Activated CD8-positive, alpha-beta T cell treated with anti-CD3 and anti-CD28 coated beads, Interleukin-2, amount 10 ng/mL, durations not matched to agents 7 days and 5 days (primary cell): ENCODE measurements at places on chromosomes 16 and 17. TPM values are rescaled to one million over a fixed set of nuclear protein-coding genes. Genes with fewer than 3 reads are reported as not detected.

- H3K4me3 ChIP-seq, result no peak overlapping the region
- no peak overlapping the region for H3K27ac ChIP-seq
- no peaks in the 10 kb centered on the region for H3K36me3 ChIP-seq
- no peaks in the 10 kb centered on the region for H3K4me1 ChIP-seq
- no peak for DNase-seq
- no peaks in the 10 kb centered on the region for H3K27me3 ChIP-seq
Observed at GRCh38 chr17:76911299-76912017, 43.3 kb downstream of the MGAT5B start.

- no peak for DNase-seq
- peaks cover 69% of the 10 kb centered on the region for H3K4me1 ChIP-seq
- H3K4me3 ChIP-seq, result no peak overlapping the region
- H3K27ac ChIP-seq, result peak overlapping the region; percentile 82
- H3K27me3 ChIP-seq, result no peaks in the 10 kb centered on the region
Observed at GRCh38 chr17:65182233-65182632, 45.1 kb downstream of the RGS9 start.

DNA sequence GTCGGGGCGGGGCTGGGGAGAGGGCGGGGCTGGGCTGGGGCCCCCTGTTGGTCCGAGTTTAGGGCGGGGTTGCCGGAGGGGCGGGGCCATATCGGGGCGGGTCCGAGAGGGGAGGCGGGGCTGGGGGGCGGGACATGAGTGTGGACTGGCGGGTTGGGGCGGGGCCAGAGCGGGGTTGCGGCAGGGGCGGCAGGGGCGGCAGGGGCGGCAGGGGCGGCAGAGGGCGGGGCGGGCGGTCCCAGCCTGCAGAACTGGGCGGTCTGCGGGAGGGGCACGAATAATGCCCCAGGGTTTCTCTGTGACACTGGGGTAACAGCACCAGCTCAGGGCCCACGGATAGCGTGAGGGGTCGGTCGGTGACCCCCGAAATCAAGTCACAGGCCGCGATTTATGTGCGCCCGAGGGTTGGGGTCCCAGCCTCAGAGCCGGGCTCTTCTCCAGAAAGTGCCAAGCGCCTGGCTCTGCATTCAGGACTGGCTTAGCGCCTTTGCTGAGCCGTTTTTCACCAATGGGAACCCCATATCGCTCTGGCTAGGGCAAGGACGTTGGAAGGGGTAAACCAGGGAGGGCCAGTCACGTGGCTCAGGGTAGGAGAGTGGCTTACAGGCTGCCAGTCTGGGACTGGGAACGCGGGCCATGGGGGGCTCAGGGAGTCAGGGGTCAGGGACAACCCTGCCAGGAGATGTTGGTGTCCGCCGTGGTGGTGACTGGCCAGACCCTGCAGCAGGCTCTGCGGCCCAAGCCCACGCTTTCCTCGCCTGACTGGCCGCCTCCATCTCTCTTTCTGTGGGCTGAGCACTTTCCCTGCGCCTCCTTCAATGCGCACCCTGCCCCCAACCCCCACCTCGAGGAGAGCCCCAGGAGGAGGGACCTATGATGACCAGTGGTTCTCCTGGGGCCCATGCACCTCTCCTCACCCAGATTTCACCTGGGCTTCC, 1.2 kb upstream of the METTL26 start:
- peaks cover 10% of the 10 kb centered on the region for H3K4me1 ChIP-seq
- H3K36me3 ChIP-seq, result peaks cover 3% of the 10 kb centered on the region
- H3K4me3 ChIP-seq, result peak overlapping the region; percentile 90
- H3K27me3 ChIP-seq, result peaks cover 2% of the 10 kb centered on the region
- H3K27ac ChIP-seq, result peak overlapping the region; percentile 88
- DNase-seq, result peak; percentile 92

Gene TPSAB1
- not detected for total RNA-seq

- H3K27me3 ChIP-seq, result peaks cover 36% of the 10 kb centered on the region
- no peak overlapping the region for H3K4me3 ChIP-seq
- peaks cover 5% of the 10 kb centered on the region for H3K36me3 ChIP-seq
- no peak overlapping the region for H3K27ac ChIP-seq
- H3K4me1 ChIP-seq, result peaks cover 10% of the 10 kb centered on the region
- DNase-seq, result no peak
Observed at GRCh38 chr17:20920815-20921199, 122.0 kb downstream of the USP22 start.

Gene CCL16
- not detected for total RNA-seq

Gene TPSD1
- not detected for total RNA-seq

DNA sequence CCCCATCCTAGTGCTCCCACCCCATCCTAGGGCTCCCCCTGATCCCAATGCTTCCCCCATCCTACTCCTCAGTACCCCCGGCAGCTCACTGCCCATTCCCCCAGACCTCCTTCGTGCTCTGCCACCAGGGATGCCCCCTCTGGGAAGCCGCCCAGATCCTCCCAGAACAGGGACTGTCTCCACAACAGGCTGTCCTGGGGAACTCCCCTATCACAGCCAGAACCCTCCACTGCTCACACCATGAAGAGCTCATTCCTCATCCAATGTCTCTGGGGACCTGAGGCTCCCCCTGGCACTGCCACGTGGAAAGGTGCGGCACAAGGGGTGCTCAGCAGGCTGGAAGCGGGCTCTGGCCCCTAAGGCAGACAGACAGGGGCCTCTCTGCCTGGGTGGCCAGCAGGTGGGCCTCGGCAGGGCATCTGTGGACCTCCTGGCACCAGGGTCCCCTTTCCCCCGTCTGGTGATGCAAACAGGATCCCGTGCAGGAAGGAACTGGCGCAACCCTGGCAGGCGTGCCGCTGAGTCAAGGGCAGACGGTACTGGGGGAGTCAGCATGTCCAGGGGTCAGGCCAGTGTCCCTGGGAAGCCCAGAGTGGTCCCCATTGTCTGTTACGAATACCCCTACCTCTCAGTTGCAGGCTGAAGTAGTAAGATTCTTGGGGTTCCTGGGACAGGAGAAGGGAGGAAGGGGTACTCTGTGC, 14.8 kb upstream of the PVALEF start:
- H3K27me3 ChIP-seq, result no peaks in the 10 kb centered on the region
- H3K27ac ChIP-seq, result no peak overlapping the region
- H3K4me3 ChIP-seq, result no peak overlapping the region
- H3K36me3 ChIP-seq, result no peaks in the 10 kb centered on the region
- H3K4me1 ChIP-seq, result no peaks in the 10 kb centered on the region

Gene MPO
- total RNA-seq, result not detected

Gene CHST4
- total RNA-seq, result not detected

DNA sequence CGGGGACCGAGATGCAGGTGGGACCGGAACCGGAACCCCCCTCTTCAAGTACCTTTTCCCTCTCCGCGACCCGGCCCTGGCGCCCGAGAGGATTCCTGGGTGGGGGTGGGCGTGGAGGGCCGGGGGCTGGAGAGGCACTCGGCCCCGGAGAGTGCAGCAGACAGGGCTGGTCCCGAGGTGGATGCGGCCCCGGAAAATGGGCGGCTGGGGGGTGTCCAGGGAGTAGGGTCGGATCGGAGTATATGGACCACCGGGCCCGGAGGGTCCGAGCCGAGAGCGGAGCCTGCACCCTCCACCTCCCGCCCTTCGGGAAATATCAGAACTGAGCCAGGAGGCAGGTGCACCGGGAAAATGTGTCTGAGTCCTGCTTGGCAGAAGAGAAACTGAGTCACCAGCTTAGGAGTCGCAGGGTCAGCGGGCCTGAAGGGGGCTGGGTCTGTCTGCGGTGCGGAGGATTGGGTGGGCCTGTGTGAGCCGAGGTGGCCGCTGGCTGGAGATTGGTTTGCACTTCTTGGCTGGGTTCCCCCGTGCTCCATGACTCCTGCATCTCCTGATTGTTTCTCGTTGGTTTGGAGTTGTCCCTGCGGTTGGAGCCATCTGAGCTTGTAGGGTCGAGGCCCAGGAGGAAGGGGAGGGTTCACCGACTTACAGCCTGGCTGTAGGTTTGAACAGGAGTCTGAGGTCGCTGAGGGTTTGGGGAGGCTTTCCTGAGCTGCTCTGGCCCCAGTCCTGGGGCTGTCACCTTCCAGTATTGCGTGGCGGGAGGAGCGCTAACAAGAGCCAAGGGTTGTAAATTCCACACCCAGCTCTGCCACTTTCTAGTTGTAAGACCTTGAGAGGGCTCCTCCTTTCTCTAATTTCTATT, 518 bp downstream of the SH2B1 start:
- peaks cover 15% of the 10 kb centered on the region for H3K36me3 ChIP-seq
- peak; percentile 36 for DNase-seq
- peak overlapping the region; percentile 97 for H3K4me3 ChIP-seq
- no peaks in the 10 kb centered on the region for H3K27me3 ChIP-seq
- peaks cover 31% of the 10 kb centered on the region for H3K4me1 ChIP-seq

DNA sequence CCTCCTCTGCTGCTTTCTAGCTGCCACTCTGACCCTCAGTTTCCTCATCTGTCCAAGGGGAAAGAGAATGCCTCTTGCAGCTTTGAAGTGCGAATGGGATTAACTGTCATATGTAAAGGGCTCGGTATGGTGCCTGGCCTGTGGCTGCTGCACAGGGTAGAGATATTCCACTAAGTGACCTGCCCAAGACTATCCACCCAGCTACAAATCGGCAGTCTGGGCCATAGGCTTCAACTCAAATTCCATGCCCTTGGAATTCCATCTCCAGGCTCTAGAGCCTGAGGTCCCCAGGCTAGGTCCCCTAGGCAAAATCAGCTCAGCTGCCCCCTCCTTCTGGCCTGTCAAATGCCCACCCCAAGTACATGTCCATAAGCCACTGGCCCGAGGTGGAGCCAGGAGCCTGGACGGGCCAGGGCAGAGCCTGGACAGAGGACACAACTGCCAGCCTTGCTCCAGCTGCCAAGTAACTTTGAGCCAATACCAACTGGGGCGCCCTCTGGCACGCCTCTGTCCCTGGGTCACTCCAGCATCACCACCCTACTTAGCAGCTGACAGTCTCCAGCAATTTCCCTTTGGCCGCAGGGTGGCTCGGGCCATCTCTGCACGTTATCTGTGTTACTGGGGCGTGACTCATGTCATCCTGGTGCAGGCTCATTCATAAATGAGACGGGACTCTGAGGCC, 57.2 kb downstream of the SDK2 start:
- no peak overlapping the region for H3K27ac ChIP-seq
- peaks cover 7% of the 10 kb centered on the region for H3K36me3 ChIP-seq
- no peaks in the 10 kb centered on the region for H3K27me3 ChIP-seq
- peaks cover 57% of the 10 kb centered on the region for H3K4me1 ChIP-seq

Gene NLE1
- total RNA-seq, result 22.1 TPM

Gene CHD9NB
- total RNA-seq, result 0.23 TPM

GRCh38 chr17:3735515-3735914, 11.8 kb downstream of the HASPIN start:
- H3K27ac ChIP-seq, result no peak overlapping the region
- H3K36me3 ChIP-seq, result peaks cover 5% of the 10 kb centered on the region
- DNase-seq, result no peak
- peaks cover 4% of the 10 kb centered on the region for H3K27me3 ChIP-seq
- H3K4me1 ChIP-seq, result peaks cover 33% of the 10 kb centered on the region
- no peak overlapping the region for H3K4me3 ChIP-seq

Gene OR4D1
- 0.50 TPM for total RNA-seq

Gene RPS15A
- total RNA-seq, result 1,594 TPM

DNA sequence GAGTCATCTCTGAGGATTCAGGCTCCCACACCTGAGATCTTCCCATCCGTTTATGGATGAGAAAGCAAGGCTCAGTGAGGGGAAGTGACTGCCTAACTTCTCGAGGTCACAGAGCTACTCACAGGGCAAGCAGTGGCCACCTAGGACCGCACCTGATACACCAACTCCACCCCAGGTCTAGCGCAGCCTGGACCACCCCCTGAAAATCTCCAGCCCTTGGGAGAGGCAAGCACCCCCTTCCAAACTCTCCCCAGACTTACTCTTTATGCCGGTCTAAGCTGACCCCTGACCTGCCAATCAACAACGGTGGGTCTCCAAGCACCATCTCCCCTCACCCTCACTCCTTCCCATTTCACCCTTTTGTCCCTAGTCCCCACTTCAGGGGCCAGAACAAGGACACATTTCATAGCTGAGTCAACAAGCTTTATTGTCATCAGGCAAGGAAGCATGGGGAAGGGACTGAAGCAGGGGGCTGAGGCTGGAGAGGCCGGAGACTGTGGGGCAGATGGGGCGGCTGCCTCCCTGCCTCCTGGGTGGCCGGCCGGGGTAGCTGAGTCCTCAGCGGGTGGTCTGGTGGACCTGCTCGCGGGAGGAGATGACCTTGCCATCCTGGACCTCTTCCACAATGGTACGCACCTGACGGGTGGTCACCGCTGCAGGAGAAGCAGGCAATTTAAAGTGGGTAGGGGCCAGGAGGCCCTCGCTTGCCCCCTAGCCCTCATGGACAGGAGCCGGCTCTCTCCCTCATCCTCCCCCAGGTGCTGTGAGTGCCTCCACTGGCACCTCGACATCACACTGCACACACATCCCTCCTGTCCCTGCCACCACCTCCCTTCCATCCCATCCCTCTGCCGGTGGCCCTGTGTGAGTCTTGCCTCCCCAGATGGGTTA, 5.1 kb downstream of the KRT17 start:
- H3K4me1 ChIP-seq, result no peaks in the 10 kb centered on the region
- H3K4me3 ChIP-seq, result no peak overlapping the region
- H3K36me3 ChIP-seq, result no peaks in the 10 kb centered on the region
- no peak overlapping the region for H3K27ac ChIP-seq
- no peak for DNase-seq

DNA sequence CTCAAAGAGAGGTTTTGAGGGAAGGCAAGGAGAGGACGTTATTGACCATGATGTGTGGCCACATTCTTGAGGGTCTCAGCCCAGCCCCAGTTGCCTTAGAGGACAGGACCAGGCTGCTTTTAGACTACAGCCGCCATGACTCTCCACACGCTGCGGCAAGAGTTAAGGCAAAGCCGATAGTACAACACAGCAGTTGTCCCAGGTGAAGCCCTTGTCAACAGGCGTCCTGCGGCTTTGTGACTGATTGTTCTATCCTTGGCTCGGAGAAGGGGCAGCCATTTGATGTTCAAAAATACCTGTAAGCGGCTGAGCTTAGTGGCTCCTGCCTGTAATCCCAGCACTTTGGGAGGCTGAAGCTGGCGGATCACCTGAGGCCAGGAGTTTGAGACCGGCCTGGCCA, 28.8 kb downstream of the TMEM92 start:
- no peak for DNase-seq
- no peak overlapping the region for H3K4me3 ChIP-seq
- no peaks in the 10 kb centered on the region for H3K36me3 ChIP-seq
- peaks cover 13% of the 10 kb centered on the region for H3K27me3 ChIP-seq
- H3K4me1 ChIP-seq, result peaks cover 5% of the 10 kb centered on the region
- H3K27ac ChIP-seq, result no peak overlapping the region

DNA sequence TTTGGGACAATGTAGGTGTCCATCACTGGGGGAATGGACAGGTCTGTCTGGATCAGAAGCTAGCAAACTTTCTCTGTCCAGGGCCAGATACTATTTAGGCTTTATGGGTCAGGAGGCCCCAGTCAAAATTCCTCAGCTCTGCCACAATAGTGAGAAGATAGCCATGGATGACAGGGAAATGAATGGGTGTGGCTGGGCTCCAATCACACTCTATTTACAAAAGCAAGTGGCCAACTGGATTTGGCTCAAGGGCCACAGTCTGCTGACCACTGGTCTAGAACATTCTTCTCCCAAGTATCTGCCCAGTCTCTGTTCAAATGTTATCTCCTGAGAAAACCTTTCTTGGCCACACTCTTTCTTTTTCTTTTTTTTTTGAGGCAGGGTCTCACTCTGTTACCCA, 339.9 kb downstream of the SOX9 start:
- H3K27me3 ChIP-seq, result no peaks in the 10 kb centered on the region
- DNase-seq, result no peak
- no peaks in the 10 kb centered on the region for H3K4me1 ChIP-seq
- no peak overlapping the region for H3K4me3 ChIP-seq
- H3K27ac ChIP-seq, result no peak overlapping the region
